M059J (cell line): ENCODE measurements at places on chromosomes 5 and 9.

DNA sequence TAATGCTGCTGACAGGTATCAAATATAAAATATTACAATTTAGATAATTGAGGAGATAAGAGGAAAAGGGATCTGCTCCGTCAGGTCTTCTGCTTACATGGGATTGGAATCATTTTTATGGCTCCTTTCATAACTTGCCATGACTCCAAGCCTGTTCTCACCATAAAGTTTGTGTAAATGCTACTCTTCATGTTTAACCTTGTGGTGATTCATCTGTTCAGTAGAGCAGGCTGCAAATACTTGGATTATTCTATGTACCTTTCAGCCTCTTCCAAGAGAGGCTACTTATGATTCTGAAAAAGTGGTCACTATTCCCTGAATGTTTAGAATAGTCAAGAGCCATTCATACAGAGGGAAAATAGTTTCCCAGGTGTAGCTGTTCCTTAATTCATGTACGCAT lies 66.9 kb downstream of the SLC44A1 start:
- DNase-seq = no peak

DNA sequence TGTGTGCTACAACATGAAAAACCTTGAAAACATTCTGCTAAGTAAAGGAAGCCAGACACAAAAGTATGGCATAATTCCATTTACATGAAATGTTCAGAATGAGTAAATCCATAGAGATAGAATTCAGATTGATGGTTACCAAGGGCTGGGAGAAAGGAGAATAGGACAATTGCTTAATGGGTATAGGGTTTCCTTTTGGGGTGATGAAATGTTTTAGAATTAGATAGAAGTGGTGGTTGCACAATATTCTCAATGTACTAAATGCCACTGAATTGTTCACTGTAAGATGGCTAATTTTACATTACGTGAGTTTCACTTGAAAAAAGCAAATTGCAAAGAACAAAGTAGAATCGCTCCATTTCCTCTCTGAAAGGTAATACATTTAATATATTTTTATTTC lies 43.0 kb upstream of the GAS1 start:
- DNase-seq = no peak

DNA sequence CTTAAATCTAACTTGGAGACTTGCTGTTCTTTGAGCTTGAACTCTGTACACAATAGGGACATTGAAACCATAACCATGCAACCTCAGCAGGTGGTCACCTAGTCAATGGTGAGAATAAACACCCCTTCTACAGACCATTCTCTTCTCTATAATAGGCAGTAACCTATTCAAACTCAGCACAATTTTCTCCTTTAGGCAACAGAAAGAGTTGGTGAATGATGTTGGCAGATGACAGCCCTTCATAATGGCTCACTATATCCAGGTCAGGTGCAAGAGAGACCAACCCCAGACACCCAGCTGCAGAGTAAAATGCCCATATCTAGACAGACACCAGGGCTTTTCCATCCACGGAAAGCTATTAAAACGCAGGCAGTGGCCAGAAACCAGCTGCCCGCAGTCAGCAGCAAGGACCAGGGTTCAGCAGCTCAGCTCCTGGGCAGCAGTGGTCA lies 106.7 kb downstream of the SERINC5 start:
- DNase-seq = no peak

GRCh38 chr9:8725635-8726034 lies 926.1 kb upstream of the DMAC1 start:
- DNase-seq = no peak

DNA sequence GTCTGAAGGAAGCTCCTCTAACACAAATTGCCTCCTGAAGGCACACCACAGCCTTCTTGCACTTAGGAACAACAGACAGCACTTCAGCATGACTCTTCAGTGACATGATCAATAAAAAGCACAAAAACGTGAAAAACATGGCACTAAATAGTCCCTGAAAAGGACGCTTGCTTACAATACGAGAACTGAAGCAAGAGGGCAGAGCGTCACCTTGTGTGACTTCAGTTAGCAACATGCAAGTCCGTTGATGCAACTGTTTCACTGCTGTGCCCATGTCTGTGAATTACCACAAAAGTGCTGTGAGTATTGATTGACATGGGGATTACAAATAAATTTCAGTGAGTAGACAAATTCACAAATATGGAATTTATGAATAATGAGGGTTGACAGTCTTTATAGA lies 219.9 kb upstream of the GAS1 start:
- DNase-seq = no peak

- no peak for DNase-seq
Observed at GRCh38 chr5:173686950-173687349, 70.5 kb upstream of the BOD1 start.
